Right cardiac atrium (tissue), 5 donors: ENCODE measurements at places on chromosomes 12 and 14. TPM values are rescaled to one million over a fixed set of nuclear protein-coding genes. Genes with fewer than 3 reads are reported as not detected.
A peak's percentile ranks its signal among the peaks of the same experiment; 100 is the strongest.

GRCh38 chr14:26925876-26926584 lies 328.2 kb upstream of the NOVA1 start:
- DNase-seq: no peak

DNA sequence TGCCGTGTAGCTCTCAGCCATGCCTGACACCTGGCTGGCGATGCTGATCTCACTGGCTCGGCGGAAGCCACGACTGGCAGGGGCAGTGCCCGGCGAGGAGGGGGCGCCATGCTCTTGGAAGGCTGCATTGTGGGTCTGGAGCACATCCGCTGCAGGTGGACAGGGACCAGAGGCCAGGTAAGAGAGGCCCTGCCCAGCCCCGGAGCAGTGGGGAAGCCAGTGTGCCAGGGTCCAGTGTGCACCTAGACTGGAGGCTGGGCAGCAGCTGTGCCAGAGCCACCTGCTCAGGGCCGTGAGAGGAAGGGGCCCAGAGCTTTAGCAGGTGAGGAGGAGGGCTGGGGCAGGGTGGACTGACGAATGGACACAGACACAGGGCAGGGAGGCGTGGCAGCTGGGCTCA lies 10.1 kb downstream of the ARL6IP4 start:
- DNase-seq: peak; percentile 48

DNA sequence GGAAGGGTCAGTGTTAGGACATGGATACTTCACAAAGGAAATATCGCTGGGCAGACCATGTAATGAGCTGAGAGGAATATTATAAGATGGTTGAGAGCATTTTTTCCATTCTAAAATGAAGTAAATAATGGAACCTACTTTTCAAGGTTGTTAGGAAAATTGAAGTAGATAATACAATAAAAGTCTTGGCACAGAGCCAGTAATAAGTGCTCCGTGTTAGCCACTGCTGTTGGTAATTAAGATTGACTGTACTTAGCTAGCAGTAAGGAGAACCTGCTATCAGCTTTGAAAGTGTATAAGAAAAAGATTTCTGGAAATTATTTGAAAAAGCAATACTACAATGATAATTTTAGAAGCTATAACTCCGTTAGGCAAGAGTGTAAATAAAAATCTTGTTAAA lies 77.6 kb downstream of the SCAF11 start:
- no peak for DNase-seq

DNA sequence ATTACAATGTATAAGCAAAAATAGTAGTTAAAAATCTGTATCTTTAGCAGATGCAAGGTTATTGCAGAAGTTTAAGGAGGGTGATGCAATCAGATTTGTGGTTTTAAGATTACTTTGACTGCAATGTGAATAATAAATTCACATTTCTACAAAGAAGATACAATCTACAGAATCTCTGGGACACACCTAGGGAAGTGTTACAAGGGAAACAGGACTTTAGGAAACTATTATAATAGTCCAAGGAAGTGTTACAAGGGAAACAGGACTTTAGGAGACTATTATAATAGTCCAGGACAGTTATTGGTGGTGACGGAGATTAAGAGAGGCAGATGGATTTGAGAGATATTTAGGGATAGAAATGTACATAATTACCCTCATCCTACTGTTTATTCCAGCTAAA lies 154.4 kb upstream of the GARIN6 start:
- DNase-seq: no peak

GRCh38 chr12:125794401-125794800 lies 729.2 kb downstream of the AACS start:
- no peak for DNase-seq

Gene WNT1
- not detected for total RNA-seq

DNA sequence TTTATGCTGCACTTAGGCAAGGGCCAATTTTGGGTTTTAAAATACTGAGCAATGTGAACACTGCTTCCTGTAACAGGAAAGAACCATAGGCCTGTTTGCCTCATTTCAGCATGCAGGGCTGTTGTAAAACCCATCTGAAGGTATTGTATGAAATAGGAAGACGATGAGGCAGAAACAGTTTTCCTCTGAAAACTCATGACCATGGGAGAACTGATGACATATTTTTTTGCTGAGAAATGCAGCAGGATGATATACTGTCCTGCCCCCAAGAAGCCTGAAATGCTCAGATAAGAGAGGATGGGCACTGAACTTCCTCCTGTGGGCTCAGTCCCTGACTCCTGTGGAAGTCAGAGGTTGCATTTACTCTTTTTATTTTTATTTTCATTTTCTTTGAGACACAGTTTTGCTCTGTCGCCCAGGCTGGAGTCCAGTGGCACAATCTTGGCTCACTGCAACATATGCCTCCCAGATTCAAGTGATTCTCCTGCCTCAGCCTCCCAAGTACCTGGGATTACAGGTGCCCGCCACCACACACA lies 17.4 kb downstream of the PYGL start:
- no peak for DNase-seq

GRCh38 chr14:72129291-72129690 lies 197.1 kb downstream of the RGS6 start:
- no peak for DNase-seq

DNA sequence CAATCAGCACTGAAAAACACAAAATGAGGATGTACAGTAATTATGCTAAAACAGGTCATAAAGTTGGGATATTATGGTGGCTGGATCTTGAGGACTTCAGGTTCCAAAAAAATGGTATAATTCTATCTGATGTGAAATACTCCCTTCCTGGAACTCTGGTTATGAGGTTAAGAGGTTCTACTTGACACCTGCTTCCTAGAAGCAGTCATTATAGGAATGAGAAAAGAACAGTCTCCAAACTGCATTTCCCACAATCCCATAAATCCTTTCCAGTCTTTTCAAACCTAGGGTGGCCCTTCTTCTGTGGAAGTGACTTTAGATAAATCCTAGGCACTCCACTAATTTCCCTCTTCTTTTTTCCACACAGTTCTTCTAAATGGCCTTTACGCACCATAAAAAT lies 63.7 kb upstream of the OR10AD1 start:
- no peak for DNase-seq

Gene RFX4
- total RNA-seq: not detected

Gene LRRIQ1
- total RNA-seq: 0.45 TPM

Gene CPM
- total RNA-seq: 8.4 TPM

GRCh38 chr12:24960222-24960855 lies 11.4 kb upstream of the BCAT1 start:
- no peak for DNase-seq

DNA sequence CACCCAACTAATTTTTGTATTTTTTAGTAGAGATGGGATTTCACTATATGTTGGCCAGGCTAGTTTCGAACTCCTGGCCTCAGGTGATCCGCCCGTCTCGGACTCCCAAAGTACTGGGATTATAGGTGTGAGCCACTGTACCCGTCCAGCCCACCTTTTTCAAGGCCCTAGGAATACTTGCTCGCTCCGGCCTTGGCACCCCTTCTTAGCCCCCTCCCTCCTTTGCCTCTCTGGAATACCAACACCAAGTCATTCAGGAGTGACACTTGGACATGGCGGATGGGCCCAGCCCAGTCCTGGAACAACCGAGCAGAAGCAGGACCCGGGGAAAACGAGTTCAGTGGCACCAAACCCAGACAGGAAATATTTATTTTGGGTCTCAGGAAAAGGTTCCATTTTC lies 29.1 kb downstream of the PLEKHG3 start:
- no peak for DNase-seq

DNA sequence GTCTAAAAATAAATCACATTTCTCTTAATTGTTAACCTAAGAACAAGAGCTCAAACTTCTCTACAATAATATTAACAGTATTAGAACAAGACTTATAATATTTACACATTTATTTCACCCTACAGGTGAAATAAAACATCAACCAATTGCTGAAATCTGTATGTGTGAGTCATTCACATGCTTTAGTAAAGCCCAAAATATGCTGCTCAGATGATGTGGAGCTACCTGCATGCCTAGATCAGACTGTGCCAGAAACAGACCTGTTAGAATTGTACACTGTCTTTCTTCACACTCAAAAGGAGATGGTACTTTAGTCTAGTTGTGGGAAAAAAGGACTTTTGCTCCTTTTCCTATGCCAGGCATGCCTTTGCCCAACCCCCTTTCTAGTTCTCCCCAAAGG lies 54.7 kb downstream of the RPS6KA5 start:
- DNase-seq: no peak

Gene KRT80
- not detected for total RNA-seq

DNA sequence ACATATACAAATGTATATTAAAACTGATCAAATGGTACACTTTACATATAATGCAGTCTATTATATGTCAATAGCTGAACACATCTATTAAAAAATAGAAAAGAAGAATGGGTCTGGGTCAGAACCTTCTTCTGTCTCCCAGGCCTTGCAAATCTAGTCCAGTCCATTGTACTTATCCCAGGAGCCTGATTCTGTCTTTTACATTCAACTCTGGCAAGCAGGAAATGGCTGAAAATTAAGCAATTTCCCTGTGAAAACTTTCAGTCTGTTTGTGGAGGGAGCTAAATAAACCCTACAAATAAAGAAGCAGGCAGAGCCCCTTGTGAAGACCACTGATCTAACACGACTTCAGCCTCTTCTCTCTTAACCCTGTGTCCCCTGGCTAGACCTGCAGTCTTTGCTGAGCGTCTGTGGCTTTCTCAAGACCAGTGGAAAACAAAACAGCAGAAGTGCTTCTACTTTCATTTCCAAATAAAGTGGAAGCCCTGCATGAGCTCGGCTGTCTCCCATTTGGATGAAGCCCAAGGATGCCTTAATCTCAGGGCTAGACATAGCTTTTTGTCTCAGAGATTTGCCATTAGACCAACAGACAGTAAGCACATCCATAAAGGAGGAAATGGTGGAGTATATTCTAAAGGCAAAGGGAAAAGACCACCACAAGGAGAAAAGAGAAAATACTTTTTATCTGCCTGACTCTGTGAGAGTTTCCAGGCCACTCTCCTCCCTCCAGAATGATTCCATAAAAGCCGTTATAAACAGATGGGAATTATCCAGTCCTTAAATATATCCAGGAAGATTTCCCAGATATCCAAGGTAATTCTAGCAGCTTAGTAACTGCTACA lies 48.2 kb downstream of the CRACR2A start:
- DNase-seq: no peak

GRCh38 chr14:64422756-64423155 lies 34.6 kb downstream of the MTHFD1 start:
- no peak for DNase-seq

DNA sequence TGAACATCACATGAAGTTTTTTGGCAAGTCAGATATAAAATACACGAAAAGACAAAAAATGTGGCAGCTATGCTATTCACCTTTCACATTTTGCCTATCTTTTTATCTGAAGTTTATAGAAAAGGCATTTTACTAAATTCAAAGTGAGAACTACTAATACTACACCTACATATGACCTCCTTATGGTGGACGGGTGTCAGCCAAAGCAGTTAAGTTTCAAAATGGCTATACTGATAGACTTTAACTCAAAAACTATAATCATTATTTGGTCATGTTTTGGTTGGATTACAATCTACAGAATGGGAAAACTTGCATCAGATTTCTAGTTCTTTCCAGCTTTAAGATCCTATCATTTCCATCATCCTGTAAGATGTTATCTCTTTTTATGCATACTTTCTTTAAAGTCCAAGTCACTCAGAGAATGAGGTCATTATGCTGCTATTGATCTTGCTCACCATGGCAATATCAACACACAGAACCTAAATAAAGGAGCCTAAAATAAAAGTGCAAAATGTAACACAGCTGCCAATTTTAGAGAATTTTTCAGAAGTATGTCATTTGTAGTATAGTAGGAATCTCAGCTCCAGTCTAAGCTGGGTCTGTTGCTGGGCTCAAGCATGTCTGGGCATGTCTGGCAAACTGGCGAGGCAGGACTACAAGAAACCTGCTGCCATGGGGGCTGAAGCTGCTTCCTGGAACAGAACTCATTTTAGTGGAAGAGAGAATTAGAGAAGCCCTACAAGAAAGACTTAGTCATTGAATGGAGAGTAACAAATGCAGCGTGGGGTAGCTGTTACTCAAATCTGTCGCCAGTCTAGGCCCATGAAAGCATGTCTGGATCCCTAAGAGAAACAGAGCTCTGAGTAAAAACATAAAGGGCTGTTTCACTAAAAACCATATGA lies 7.6 kb upstream of the AEBP2 start:
- DNase-seq: no peak

GRCh38 chr14:86450085-86450484 lies 920.1 kb downstream of the FLRT2 start:
- DNase-seq: no peak

Gene PLA2G1B
- total RNA-seq: not detected

DNA sequence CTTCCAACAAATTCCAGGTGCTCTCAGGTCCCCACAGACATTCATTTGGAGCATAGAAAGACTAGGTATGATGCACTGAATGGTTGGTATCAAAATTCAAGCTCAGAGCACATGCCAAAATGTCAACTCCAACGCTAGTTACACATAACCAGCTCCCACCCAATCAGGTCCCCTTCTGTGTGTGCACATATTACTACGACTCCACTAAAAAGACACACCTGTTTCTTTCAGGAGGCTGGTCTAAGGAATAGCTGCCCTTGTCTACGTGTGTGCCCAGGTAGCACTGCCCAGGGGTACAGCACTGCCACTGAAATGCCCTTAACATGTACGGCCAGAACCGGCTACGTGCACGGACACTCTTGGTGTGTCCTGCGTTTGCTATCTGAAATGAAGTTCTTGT lies 138.1 kb downstream of the KCNK10 start:
- DNase-seq: no peak

GRCh38 chr12:7327918-7328317 lies 24.0 kb downstream of the ACSM4 start:
- no peak for DNase-seq

DNA sequence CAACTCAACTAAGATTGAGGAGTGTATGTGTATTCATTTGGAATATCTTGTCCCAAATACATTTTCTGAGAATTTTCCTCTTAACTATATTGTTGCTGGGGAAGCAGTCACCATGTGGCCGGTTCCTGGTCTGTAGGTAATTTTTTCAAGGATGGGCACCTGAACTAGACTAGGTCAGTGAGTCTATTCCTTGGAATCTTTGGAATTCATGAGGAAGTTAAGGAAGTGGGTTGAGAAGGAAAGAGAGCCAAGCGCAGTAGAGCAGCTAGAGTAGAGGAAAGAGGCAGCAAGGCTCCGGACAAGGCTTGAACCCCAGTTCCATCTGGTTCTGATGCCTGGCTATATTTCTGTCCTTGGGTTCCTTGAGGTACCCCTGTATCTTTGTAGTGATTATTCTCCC lies 183.7 kb downstream of the DACT1 start:
- no peak for DNase-seq

Gene C1QL4
- not detected for total RNA-seq

Gene ARMH4
- 8.8 TPM for total RNA-seq

DNA sequence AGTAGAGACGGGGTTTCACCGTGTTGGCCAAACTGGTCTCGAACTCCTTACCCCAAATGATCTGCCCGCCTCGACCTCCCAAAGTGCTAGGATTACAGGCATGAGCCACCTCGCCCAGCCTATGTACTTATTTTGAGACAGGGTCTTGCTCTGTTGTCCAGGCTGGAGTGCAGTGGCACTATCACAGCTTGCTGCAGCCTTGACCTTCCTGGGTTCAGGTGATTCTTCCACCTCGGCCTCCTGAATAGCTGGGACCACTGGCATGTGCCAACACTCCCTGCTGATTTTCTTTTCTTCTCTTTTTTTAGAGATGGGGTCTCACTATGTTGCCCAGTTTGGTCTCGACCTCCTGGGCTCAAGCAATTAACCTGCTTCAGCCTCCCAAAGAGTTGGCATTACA lies 14.0 kb upstream of the HNF1A start:
- no peak for DNase-seq

- no peak for DNase-seq
Measured at GRCh38 chr12:100794441-100795173, at the start of gene ANO4. TSS of gene ANO4 (plus strand) at chr12:100794776. CDS start at chr12:100901786, 107,010 bp downstream.

GRCh38 chr12:12985817-12986408 lies 14.2 kb downstream of the HEBP1 start:
- DNase-seq: no peak

GRCh38 chr12:71556875-71557274 lies 106.8 kb downstream of the ZFC3H1 start:
- DNase-seq: no peak
